Left cardiac atrium (tissue), 4 donors: ENCODE measurements at places on chromosomes 11 and 22. TPM values are rescaled to one million over a fixed set of nuclear protein-coding genes. Genes with fewer than 3 reads are reported as not detected.

GRCh38 chr22:46582281-46582933, 37.8 kb upstream of the GRAMD4 start:
- DNase-seq, result no peak

DNA sequence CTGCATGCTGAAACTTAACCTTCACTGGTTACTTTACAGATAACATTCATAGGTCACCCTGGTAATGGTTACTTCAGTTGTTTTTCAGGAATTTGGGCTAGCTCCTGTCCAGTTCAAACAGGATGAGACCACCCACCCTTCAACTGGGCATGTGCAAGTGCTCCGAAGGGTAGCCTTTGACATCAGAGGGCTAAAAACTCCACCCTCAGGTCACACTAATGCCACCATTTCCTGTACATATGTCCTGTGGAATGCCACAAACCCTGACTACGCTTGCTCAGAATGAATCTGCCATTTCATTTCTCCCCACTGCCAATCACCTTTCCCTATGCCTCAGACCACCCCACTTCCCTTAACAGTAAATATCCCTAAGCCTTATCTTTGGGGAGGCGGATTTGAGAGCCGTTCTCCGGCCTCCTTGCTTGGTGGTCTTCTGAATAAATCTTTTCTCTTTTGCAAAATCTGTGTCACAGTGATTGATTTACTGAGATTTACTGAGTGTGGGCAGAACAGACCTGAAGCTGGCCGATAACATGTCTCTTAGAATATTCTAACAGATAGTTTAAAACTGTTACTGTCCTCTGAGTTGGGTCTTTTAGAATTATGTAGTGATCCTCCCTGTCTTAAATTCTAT, 25.4 kb upstream of the FXYD2 start:
- DNase-seq, result no peak

- DNase-seq, result no peak
Measured at GRCh38 chr11:56885177-56885576, 103.5 kb upstream of the OR5AK2 start.

GRCh38 chr11:32433101-32433913, 2.0 kb downstream of the WT1 start:
- no peak for DNase-seq

DNA sequence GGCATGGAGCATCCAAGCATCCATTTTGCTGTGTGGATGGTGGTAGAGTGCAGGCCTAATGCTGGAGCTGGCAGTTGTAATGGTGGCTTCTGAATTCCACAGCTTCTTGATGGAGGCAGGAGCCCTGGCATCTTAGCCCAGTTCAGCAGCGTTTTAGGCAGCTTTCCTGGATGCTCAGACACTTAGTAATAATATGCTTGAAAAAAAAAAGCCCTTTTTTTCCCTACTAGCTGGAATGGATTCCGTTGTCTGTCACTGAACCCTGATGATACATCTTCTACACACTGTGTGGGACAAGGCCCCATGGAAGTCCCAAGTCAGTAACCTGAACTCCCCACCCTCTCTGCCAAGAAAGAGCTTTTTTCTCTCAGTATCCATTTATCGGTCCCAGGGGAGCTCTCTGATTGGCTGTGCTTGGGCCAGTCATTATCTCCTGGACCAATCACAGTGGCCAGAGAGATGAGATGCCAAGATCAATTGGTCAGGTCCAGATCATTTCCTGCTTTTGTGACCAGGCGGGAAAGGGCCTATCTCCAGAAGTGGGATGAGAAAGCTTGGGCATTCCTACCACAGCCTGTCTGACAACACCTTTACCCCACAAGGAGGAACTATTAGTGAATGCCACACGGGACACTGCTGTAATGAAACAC, 34.2 kb downstream of the MCM5 start:
- no peak for DNase-seq

DNA sequence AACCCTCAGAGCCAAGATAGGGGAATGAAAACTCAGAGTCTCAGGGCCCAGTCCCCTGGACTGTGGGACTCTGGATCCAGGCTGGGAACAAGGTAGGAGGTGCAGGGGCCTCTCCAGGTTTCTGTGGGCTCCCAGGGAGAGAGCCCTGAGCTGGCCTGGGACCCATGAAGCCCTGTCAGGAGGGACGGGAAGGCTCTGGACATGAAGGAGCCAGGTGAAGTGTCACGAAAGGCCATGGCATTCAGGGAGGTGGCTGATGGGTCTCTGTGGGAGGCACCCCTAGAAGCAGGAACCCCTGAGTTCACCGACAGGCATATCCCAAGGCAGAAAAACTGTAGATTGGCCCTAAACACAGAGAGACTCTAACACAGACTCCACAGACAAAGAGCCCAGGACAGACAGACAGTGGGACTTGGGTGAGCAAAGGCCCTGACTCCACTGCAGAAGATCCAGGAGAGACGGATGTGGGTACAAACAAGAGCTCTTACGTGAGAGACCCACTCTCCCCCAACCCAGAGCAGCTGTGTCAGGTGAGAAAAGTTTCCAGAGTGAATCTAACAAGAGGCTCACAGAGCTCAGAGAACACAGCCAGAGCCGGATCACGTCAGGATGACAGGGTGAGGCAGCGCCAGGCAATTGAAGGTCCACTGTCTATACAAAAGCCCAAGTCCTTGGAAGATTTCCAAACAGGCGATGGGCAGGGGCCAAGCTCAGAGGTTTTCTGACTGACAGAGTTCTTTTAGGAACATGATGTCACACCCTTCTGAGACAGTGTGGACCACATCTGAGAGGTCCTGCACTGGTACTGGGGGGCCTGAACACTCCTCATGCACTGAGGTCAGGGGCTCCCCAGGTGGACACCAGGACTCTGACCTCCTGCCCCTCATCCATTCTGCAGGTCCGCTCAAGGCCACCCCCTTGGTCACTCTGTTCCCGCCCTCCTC, 27.4 kb downstream of the IGLL5 start:
- DNase-seq, result no peak

DNA sequence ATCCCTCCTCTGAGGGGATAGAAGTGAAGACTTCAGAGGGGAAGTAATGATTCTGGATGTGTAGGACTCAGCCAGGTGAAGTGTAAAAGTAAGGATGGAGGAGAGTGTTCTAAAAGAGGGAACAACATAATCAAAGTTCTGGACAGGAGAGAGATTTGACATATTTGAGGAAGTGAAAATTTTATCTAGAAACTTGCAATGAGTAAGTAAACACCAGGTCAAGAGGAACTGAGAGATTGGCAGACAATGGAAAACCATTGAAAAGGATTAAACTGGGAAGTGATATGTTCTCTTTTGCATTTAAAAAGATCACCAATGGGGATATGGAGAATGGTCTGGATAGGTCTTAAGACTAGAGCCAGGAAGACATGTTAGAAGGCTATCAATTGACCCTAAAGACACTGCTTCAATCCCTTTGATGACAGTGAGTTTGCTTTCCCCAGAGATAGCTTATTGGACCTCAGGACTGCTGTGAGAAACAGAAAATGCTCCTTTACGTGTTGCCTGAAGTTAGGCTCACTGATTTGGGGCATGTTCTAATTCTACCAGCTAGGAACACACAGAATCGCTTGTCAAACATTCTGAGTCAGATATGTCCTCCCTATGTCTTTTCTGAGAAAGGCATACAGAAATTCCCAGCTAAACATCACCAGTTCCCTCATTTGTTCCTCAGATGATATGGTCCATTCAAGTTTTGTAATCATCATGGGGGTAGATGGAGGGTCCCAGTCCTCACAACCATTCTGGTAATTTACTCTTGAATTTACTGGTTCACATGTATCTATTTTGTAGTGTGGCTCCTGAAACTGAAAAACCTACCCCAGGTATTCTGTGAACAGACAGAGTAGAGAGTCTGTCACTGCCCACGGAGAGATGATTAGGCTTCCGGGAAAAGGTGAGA, 144.9 kb downstream of the MAML2 start:
- DNase-seq, result no peak

CELF1 gene
- total RNA-seq, result 64.5 TPM

LAYN gene
- total RNA-seq, result 3.5 TPM

BCL2L13 gene
- 59.7 TPM for total RNA-seq
